ENCODE measurements at places on chromosomes 6 and 20.

DNA sequence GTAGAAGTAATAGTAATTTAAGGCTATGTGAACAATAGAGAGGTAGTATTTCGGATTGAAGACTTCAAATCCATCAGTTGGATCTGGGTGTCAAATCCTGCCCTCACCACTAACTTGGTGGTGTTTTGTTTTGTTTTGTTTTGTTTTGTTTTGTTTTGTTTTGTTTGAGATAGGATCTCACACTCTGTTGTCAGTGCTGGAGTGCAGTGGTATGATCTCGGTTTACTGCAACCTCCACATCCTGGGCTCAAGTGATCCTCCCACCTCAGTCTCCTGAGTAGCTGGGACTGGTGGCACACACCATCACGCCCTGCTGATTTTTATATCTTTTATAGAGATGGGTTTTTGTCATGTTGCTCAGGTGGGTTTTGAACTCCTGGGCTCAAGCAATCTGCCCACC is 129.4 kb upstream of the ZNF217 start:
- DNase-seq = no peak

DNA sequence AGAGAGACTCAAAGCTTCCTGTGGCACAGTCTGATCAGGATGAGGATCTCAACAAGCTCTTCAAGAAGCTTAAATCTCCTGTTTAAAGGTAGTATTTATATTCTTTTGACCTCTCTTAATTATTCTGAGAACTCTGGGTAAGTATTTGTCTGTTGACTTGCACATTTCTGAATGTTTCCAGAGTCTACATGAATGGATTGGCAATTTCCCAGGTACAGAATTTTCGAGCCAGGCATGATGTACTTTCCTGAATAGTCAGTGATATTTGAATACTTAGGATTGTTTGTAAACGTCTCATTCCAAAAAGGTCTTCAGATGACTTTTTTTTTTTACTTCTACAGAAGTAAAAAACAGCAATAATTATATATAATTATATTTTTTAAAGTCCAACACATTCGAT is 293.4 kb downstream of the TBC1D32 start:
- DNase-seq = no peak

GRCh38 chr6:105886814-105887544 is 199.2 kb upstream of the PRDM1 start:
- no peak for DNase-seq

GRCh38 chr20:56431471-56431870 is 19.4 kb downstream of the CASS4 start:
- no peak for DNase-seq

DNA sequence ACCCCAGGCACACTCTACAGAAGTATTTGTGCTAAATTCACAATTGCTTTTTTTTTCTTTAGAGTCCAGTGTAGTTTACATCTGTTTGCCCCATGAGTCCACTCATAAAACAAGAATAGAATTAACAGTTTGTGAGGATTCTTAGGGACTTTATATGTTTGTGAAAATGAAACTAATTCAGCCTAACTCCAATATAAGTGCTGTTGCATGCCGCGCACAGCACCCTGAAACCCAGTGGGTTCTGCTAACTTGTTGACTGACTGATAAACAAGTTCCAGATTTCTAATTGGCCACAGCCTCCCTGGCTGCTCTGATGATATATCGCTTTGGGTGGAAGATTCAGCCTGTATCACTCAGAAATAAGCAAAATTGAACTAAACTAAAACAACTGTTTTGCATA is 561.4 kb downstream of the PKHD1 start:
- DNase-seq = no peak

- no peak for DNase-seq
Measured at GRCh38 chr6:17103715-17104114, 1.9 kb downstream of the STMND1 start.

GRCh38 chr20:54514028-54514607 is 38.7 kb downstream of the DOK5 start:
- no peak for DNase-seq

Data from sciatic nerve (tissue), 2 donors.